ENCODE measurements at places on chromosomes 5 and 9.

- DNase-seq = no peak
Observed at GRCh38 chr5:95777441-95777840, 45.1 kb downstream of the GLRX start.

DNA sequence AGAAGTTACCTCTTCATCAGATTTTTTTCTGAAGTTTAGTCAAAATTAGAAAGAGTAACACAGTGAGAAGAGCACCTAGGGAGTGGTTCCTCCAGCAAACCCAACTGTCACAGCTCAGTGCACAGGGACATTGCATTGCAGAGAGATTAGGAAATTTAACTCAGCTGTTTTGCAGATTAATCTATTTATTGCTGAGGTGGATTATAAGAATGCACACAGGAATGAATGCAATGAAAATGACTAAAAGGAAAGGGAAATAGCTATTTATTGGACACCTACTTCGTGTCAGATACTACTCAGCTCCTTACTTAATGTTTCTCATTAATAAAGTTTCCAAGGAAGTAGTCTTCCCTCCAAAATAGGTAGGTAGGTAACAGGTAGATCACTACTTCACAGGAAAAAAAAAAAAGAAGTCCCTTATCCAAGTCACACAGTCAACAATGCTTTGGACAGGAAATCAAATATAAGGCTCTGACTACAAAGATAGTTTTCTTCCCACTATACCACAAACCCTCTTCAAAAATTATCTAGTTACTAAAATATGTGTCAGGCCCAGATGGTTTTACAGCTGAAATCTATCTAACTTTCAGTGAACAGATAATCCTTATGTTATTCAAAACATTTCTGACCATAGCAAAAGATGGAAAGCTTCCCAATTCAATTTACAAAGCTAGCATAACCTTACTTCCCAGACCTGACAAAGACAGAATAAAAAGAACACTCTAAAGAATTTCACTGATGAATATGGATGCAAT lies 442.2 kb upstream of the MPDZ start:
- no peak for DNase-seq

GRCh38 chr5:117947121-117947520 lies 1041.2 kb downstream of the DTWD2 start:
- no peak for DNase-seq

- DNase-seq = peak; percentile 28
Observed at GRCh38 chr5:50886657-50887345, 220.4 kb downstream of the PARP8 start.

GRCh38 chr5:136926073-136926472 lies 560.7 kb upstream of the TRPC7 start:
- no peak for DNase-seq

DNA sequence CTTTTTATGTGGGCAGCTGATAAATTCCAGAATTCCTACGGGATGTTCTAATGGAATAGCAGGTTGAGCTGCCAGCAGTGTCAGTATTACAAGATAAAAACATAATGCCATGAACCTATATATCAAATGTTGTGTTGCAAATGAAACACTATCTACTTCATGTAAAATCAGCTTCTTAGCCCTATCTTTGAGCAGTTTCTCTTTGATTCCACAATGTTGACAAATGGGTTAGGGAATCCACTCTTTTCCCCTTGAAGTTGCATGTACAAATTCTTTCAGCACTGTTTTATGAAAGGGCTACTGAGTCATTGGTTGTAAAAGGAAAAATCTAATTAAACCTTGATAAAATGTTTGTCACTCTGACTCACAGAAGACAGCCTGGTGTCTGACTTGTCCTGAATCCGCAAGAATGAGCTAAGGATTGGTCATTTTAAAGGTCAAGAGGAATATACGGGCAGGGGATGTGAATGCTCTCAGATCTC lies 950.6 kb upstream of the NUDT12 start:
- DNase-seq = no peak

- no peak for DNase-seq
Observed at GRCh38 chr5:133967698-133968203, 674 bp downstream of the C5orf15 start.

- no peak for DNase-seq
Observed at GRCh38 chr5:167451076-167451475, 840.4 kb upstream of the WWC1 start.

- DNase-seq = no peak
Observed at GRCh38 chr9:123865226-123866000, 64.5 kb downstream of the DENND1A start.

GRCh38 chr5:161544350-161544765 lies 2.2 kb downstream of the GABRB2 start:
- DNase-seq = peak; percentile 28

DNA sequence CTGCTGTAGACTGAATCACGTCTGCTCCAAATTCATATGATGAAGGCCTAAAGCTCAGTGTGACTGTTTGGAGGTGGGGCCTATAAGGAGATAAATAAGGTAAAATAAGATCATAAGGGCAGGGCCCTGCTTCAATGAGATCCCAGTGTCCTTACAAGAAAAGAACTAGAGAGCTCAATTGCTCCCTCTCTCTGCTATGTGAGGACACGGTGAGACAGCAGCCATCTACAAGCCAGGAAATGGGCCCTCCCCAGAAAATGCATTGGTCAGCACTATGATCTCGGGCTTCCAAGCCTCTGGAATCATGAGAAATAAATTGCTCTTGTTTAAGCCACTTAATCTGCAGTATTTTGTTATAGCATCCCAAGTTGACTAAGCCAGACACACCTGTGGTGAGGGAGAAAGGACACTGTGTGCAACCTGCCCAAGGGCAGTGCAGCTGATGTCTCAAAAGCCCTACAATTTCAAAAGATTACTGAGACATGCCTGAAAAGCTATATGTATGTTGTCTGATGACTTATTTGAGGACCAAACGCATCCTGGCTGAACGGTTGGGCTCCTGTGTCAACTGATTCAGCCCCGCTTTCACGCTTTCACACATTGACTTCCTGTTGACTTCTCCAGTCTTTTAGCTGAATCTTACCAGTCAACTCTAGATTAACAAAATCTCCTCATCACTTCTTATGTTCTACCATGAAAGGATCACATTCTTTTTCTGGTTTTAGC lies 13.2 kb downstream of the GZMK start:
- no peak for DNase-seq

GRCh38 chr5:144421411-144421810 lies 250.7 kb downstream of the KCTD16 start:
- no peak for DNase-seq

DNA sequence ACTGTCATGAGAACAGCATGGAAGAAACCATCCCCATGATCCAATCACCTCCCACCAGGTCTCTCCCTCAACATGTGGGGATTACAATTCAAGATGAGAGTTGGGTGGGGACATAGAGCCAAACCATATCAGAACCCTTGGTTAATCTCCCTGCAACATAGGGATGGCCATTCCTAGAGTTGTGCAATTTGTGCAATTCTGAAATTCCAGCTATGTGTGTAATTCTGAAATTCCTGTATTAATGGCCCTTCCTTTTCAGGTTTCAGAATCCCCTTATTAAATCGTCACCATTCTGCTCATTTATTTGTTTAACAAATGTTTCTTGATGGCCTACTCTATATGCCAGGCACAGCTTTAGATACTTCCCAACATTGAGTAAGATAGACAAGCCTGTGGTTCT lies 282.6 kb downstream of the SMARCA2 start:
- no peak for DNase-seq

DNA sequence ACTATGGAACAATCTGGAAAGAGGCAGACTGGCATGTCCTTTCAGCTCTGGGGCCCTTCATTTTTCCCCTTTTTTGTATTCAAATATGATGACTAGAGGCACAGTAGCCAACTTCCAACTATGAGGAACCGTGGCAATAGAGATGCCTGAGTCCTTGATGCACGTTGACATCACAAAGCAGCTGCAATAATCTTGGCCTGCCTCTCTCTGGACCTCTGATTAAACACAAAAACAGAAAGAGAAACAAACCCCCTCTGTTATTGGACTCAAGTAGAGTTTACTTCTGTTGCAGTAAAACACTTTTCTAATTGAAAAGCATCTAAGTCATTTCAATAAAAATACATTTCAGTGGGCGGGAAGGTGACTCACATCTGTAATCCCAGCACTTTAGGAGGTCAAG lies 122.2 kb upstream of the GRAMD2B start:
- no peak for DNase-seq

DNA sequence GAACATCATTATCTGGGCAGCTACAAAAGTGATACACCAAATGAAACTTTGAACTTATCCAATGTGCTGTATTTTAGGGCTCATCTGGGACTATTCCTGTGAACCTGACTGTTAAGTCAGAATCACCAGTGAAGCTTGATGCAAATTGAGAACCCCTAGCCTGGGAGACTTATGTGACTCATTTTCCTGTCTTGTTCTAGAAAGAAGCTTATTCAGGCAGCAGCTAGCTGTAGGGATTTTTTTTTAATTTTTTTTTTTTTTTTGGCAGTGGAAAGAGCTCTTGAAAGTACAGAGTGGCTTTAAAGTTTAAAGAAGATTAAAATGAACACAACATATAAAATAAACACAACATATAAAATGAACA lies 81.1 kb upstream of the TNFAIP8 start:
- DNase-seq = no peak

DNA sequence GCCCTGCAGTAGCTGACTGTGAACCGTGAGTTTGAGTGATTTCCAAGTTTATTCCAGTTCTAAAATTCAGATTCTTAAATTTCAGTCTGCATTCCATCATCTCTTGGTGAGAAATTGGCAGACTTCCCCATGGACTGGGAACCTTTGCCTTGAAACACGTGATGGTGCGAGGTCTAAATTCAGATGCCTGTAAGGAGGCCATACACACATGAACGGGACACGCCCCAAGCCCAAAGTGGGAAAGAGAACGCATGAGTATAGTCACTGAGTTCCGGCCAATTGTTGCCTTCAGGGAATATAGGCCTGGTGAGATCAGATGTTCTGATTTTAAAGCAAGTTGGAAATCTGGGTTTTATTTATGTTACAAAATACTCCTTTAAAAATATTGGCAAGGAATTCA lies 1084.4 kb upstream of the WWC1 start:
- no peak for DNase-seq

- DNase-seq = no peak
Observed at GRCh38 chr5:128395073-128395472, 143.0 kb downstream of the FBN2 start.

- no peak for DNase-seq
Observed at GRCh38 chr5:173699966-173700365, 83.5 kb upstream of the BOD1 start.

- no peak for DNase-seq
Observed at GRCh38 chr5:375921-376798, 54.6 kb downstream of the AHRR start.

GRCh38 chr5:55333811-55334210 lies 26.0 kb downstream of the MTREX start:
- no peak for DNase-seq

DNA sequence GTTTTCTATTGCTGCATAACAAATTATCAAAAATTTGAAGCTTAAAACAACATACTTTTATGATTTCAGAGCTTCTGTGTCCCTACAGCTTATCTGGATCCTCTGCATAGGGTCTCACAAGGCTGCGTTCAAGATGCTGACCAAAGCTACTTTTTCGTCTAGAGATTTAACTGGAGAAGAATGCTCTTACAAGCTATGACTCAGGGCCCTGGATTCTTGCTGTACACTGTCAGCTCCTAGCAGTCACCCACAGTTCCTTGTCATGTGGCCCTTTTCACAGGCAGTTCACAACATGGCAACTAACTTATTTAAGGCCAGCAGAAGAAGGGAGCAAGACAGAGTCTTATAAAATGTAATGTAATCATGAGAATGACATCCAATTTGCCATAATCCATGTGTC lies 70.8 kb upstream of the FAM174A start:
- no peak for DNase-seq

- no peak for DNase-seq
Observed at GRCh38 chr5:128413356-128413755, 124.7 kb downstream of the FBN2 start.

DNA sequence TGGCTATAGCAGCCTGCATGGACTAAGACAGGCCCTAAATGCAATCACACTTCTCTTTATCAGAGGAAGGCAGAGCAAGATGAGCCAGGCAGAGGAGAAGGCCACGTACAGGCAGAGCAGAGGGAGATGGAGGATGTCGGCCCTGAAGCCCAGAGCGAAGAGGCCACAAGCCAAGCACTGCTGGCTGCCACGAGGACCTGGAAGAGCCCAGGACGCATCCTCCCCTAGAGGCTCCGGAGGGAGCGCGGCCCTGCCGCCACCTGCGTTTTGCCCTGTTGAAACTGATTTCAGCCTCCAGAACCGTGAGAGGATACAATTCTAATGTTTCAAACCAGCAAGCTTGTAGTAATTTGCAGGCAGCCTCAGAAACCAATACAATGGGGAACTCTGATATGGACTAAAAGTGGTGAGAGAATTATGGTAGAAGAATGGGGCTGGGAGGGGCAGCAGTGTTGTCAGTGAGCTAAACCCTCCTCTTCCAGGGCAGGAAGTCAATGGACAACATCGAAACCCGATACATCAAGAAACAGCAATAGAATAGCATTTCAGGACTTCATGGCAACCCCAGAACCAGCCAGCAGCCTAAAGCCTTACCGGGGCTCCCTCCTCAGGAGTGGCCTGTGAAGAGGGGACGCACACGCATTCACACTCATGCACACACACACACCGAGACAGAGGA lies 32.6 kb downstream of the ADAMTS2 start:
- DNase-seq = no peak

- DNase-seq = no peak
Observed at GRCh38 chr5:16709691-16710433, 93.1 kb upstream of the RETREG1 start.

DNA sequence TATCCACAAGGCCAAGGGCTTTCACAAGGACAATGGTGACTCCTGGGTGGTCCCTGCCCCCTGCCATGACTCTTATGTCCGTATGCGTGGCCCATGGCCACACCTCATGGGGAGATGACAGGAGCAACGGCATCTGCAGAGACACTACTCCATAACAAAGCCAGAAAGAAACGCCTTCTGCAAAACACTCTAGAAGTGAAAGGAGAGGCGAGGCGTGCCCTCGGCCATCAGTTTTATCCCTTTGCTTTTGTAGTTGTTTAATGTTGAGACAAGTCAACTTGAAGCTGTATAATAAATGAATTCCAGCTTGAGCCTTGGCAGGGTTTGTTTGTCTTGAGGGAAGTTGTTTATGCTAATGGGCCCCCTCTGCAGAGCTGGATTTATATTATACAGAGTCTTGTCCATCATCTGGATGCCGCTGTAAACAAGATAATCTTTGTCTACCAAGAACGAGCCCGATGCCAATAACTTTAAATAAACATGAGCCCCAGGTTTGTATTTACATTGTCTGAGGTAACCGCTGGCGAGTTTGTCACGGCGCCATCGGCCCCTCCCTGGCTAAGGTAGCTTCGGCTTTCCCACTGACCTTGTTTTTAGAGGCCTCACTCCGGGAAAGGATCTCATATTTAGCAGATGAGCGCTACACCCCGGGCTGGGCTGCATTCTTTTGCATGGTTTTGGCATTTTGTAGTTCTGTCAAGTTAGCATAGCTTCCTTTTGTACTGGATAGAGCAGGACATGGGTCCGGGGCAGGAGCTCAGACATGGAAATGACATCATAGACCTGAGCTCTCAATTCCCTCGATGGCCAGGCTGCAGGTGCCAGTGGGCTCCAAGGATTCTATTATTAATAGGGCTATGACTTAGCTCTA lies 165.3 kb downstream of the ERCC6L2 start:
- peak; percentile 38 for DNase-seq
